Placental pericyte (primary cell): ENCODE measurements at places on chromosomes 16 and 17. TPM values are rescaled to one million over a fixed set of nuclear protein-coding genes. Genes with fewer than 3 reads are reported as not detected.

The RASL10B gene
- 3.7 and 8.3 TPM in 2 replicates for total RNA-seq

The MYLK3 gene
- 0.14 and 0.44 TPM in 2 replicates for total RNA-seq

The COL1A1 gene
- 2,368 and 3,907 TPM in 2 replicates for total RNA-seq

The GGA2 gene
- 19.8 and 28.2 TPM in 2 replicates for total RNA-seq

The SOX9 gene
- total RNA-seq = 2.8 and 33.6 TPM in 2 replicates

The CTRL gene
- 0.29 and 2.0 TPM in 2 replicates for total RNA-seq

The ZNF597 gene
- total RNA-seq = 4.2 and 5.6 TPM in 2 replicates

The TNP2 gene
- total RNA-seq = not detected in 2 replicates

The POLG2 gene
- total RNA-seq = 4.2 and 10.5 TPM in 2 replicates

The CCL18 gene
- total RNA-seq = not detected in 2 replicates
